NCI-H460 (cell line): ENCODE measurements at places on chromosomes 13 and 19. TPM values are rescaled to one million over a fixed set of nuclear protein-coding genes. Genes with fewer than 3 reads are reported as not detected.

- no peak for DNase-seq
Measured at GRCh38 chr13:39329182-39329639, 273.8 kb downstream of the LHFPL6 start.

GRCh38 chr13:66689628-66690027 lies 540.5 kb downstream of the PCDH9 start:
- peak; percentile 7 for DNase-seq

- DNase-seq, result no peak
Measured at GRCh38 chr19:50514346-50515167, 844 bp upstream of the ASPDH start.

DNA sequence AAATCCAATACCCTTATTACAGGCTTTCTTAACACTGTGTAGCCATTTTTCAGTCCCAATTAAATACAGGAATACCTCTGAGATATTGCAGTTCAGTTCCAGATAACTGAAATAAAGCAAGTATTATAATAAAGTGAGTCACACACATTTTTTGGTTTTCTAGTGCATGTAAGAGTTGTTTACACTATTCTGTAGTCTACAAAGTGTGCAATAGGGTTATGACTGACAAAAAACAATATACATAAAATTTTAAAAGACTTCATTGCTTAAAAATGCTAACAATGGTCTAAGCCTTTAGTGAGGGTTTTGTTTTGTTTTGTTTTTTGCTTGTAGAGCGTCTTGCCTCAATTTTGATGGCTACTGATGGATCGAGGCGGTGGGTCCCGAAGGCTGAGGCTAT lies 434.4 kb upstream of the NBEA start:
- DNase-seq, result no peak

- DNase-seq, result peak; percentile 8
Measured at GRCh38 chr19:38917921-38918491, 6.0 kb upstream of the CCER2 start.

DNA sequence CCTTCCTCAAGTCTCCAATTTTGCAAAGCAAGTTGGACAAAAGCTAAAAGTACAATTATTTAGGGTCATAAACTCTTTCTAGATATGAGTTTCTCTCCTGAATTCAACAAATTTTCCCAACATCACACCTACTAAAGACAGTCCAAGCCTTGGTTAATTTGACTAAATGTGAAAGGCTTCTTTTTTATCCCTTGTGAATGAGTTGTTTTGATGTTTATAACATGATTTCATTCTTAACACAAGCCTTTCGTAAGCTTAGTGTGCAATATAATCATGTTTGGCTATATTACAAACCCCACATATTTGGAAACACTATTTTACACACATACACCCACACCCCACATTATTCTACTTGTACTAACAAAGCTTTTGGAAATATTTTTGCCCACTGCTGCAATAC lies 57.3 kb downstream of the ZC3H13 start:
- DNase-seq, result no peak

GRCh38 chr13:113029487-113030258 lies 60.7 kb downstream of the MCF2L start:
- DNase-seq, result peak; percentile 20

- DNase-seq, result no peak
Measured at GRCh38 chr13:100890645-100891044, 216.1 kb upstream of the TMTC4 start.

- peak; percentile 72 for DNase-seq
Measured at GRCh38 chr19:49712397-49712859, 21.5 kb downstream of the CPT1C start.

GRCh38 chr19:12778017-12778904 lies 2.9 kb upstream of the HOOK2 start:
- no peak for DNase-seq

DNA sequence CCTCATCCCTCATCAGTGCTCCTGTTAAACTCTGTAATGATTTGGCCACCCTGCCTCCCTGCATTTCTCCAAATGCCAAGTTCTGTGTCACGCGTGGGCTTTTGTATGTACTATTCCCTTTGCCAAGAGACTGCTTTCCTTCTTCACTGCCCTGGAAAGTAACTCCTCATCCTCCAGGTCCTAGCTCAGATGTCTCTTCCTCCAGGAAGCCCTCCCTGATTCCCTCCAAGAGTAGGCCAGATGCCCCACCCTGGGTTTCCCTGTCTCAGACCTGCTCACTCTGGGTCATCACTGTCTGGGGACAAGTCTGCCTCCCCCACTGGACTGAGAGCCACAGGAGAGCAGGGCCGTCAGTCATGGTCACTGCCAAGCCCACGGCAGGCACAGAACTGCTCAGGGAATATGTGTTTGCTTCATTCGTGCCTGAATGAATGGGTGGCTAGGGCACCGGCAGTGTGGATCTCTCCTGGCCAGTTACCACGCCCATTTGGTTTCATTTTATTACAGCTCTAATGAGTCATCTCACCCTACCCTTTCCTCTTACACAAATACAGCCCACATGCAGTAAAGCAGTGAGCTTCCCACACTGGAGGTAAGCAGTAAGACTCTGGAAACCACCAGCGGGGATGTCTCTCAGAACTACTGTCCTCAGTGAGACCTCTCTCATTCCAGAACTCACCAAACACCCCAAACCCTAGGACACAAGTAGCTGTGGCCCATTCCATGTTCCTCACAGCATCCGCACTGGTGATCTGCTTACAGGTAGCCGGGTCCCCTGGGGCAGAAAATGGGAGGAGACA lies 12.1 kb upstream of the GPR4 start:
- DNase-seq, result peak; percentile 80

GRCh38 chr19:19347401-19348110 lies 26.9 kb downstream of the MAU2 start:
- DNase-seq, result no peak

GRCh38 chr19:49930483-49931011 lies 1.2 kb upstream of the NUP62 start:
- no peak for DNase-seq

- peak; percentile 15 for DNase-seq
Measured at GRCh38 chr13:39263033-39263432, 224.8 kb downstream of the NHLRC3 start.

GRCh38 chr19:19274716-19275565 lies 1.8 kb upstream of the TM6SF2 start:
- no peak for DNase-seq

DNA sequence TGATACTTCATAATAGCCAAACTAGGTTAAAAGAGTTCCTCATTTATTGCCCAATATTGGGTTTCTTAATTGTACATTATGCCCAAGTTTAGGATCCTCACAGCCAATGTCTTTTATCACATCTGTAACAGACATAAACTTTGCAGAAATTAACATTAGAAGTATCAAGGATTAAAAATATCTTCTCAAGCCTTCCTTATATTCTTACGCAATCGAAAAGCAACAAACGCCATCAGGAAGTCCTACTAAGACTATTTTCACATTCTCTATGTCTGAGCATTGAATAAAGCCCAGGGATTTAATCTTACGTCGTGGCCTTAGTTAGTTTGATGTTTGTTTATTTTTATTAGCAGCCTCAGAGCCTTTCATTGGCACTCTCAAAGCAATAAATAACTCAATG lies 1660.4 kb upstream of the MIR17HG start:
- no peak for DNase-seq

DNA sequence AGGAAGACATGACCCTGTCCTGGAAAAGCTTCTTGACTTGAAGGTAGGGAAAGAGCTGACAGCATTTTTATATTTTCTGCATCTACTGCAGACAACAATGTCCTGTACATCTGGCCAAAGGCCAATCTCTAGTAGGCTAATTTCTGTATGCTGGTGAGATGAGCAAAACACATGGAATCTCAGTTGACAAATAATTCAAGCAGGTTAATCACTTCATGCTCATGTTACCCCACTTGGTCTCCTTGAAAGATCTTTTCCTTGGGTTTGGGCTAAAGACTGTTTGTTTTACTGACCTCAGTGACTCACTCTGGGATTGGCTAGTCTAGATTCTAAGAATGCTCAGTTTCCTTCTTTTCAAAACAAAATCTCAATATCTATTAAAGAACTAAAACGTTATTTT lies 298.8 kb downstream of the LMO7 start:
- no peak for DNase-seq

- DNase-seq, result no peak
Measured at GRCh38 chr13:104847922-104848321, 1687.5 kb downstream of the EFNB2 start.

- DNase-seq, result no peak
Measured at GRCh38 chr13:23957981-23958380, 60.7 kb upstream of the C1QTNF9B start.

GRCh38 chr19:3451451-3451866 lies 28.9 kb downstream of the SMIM24 start:
- DNase-seq, result no peak

- no peak for DNase-seq
Measured at GRCh38 chr19:33535226-33535625, 13.6 kb upstream of the PEPD start.

Gene GET3
- total RNA-seq, result 50.9 and 53.9 TPM in 2 replicates

Gene GNG7
- 0.40 TPM in 1 of 2 replicates, not detected in the other for total RNA-seq

Gene INSL3
- total RNA-seq, result not detected in 2 replicates

Gene MEIS3
- 5.3 and 7.0 TPM in 2 replicates for total RNA-seq

Gene NCR1
- not detected in 2 replicates for total RNA-seq

Gene WDR62
- 12.3 and 13.7 TPM in 2 replicates for total RNA-seq

Gene CRTC1
- 2.9 and 3.2 TPM in 2 replicates for total RNA-seq

Gene TLE6
- 3.9 and 4.7 TPM in 2 replicates for total RNA-seq

Gene DAND5
- total RNA-seq, result not detected in 2 replicates

Gene IER2
- 35.3 and 43.7 TPM in 2 replicates for total RNA-seq

Gene CGB2
- total RNA-seq, result not detected in 2 replicates

Gene PCDH17
- 0.15 and 0.23 TPM in 2 replicates for total RNA-seq

Gene ADAT3
- 2.1 and 3.9 TPM in 2 replicates for total RNA-seq

Gene CEACAM7
- not detected in 2 replicates for total RNA-seq

Gene ZSWIM9
- total RNA-seq, result 1.3 and 1.5 TPM in 2 replicates

Gene TMPRSS9
- total RNA-seq, result 0.05 TPM in 1 of 2 replicates, not detected in the other

Gene ZNF793
- 0.22 and 0.55 TPM in 2 replicates for total RNA-seq
